Esophagus squamous epithelium (tissue), 5 donors: ENCODE measurements at places on chromosomes 11 and 22.

GRCh38 chr11:82858133-82858532 is 42.1 kb downstream of the PRCP start:
- DNase-seq: no peak

GRCh38 chr11:128227466-128227865 is 359.9 kb downstream of the ETS1 start:
- no peak for DNase-seq

GRCh38 chr11:2777871-2778629 is 78.3 kb upstream of the KCNQ1OT1 start:
- DNase-seq: no peak

DNA sequence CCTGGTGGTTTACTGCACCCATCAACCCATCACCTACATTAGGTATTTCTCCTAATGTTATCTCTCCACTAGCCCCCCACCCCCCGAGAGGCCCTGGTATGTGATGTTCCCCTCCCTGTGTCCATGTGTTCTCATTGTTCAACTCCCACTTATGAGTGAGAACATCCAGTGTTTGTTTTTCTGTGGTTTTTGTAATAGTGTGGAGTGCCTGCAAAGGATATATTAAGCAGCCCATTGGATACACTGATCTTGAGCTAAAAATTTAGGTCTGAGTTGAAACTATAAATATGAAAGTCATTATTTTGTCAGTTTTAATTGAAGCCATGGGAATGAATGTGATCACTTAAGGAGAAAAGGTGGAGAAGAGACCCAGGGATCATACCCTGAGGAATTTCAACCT is 23.0 kb downstream of the MRPL48 start:
- no peak for DNase-seq

- no peak for DNase-seq
These were observed 66.5 kb upstream of the PITPNB start for GRCh38 chr22:27985323-27986275.

- no peak for DNase-seq
These were observed 610.7 kb downstream of the NTM start for GRCh38 chr11:131980888-131981668.

DNA sequence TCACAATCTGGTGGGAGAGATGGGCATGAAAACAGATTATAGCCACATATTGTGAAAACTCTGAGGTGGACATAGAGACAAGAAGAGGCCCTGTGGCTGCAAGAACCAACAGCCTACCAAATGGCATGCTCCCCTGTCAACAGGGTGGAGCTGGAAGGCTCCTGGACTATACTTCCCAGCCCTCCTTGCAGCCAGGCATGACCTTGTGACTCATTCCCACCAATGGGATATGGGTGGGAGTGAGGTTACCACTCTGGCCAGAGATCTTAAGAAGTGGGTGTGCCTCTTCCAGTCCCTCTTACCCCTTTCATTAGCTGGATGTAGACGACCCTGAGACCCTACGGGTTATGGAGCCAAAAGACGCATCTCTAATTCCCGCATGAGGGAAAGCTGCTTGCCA is 126.4 kb upstream of the ZBED5 start:
- DNase-seq: no peak
